Colonic mucosa (tissue), 4 donors: ENCODE measurements at places on chromosomes 16 and 17. TPM values are rescaled to one million over a fixed set of nuclear protein-coding genes. Genes with fewer than 3 reads are reported as not detected.

Gene EVI2A
- total RNA-seq: 7.4 TPM

Gene FAM20A
- 4.1 TPM for total RNA-seq

Gene MT4
- total RNA-seq: not detected

Gene NPB
- not detected for total RNA-seq

Gene NAGS
- total RNA-seq: 14.0 TPM

Gene SYNGR2
- 256 TPM for total RNA-seq

Gene CDH11
- 17.1 TPM for total RNA-seq

DNA sequence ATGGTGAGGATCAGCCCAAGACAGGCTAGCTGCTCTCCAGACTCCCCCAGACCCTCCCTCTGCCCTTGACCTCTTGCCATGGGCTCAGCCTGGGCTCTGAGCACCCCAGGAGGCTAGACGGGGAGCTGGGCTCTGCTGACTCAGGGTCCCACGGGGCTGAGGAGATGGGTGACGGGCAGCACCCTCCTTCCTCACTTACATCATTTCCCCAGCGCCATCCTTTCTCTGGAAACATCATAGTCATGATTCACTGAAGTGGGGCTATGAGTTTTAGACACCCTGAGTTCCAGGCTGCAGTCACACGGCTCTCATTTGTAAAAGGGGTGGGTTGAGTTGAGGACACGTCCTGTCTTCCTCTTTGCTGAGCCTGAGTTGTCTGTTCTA, 3.0 kb upstream of the ITGAX start:
- DNase-seq: no peak
- no peaks in the 10 kb centered on the region for H3K4me1 ChIP-seq
- H3K4me3 ChIP-seq: no peak overlapping the region

DNA sequence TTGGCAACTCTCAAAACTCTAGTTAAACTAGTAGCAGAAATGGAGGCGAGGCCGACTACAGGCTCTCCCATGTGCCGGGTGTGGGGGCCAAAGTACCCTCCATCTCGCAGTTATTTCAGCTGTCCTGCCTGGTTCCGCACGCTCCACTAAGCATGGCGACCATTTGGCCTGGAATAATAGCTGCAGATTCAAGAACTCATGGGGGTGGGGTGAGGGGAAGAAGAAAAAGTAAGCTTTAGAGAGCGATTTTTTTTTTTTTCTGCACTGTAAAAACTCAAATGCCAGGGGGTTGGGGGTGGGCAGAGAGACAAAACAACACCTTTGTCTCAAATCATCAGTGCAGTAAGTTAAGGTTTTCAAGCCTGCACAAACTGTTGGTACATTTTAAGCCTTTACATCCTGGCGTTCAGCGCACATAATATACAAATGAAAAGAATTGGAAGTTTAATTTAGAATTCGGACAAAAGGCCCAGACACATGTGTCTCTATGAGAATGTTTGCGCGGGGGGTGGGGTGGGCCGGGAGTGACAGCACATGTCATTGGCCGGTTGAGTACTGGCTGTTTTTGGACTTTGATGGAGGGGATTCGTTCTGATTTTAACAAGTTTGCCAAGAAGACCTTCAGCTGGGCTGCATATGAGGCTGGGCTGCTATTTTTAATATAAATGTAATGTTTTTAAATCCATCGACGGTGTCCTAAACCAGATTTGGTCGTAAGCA, 694.7 kb upstream of the SALL1 start:
- H3K27me3 ChIP-seq: no peaks in the 10 kb centered on the region
- no peaks in the 10 kb centered on the region for H3K4me1 ChIP-seq
- no peak for DNase-seq
- H3K27ac ChIP-seq: no peak overlapping the region

DNA sequence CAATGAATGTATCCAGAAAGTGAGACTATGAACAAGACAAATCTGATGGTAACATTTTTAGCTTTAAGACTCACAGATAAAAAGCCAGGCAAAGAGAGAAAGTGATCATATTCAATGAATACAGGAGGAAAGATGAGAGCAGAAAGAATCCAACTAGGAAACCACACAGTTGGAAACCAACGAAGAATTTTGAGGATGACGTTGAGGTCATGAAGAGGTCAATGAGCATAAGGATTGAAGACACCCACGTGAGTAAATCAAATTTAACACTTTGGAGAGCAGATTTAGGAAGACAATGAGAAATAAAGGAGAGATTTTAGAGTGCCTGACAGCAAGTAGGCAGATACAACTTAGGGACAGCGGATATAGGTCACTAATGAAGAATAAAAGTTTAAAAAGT, 948.1 kb downstream of the KCNJ2 start:
- no peaks in the 10 kb centered on the region for H3K4me1 ChIP-seq
- no peak overlapping the region for H3K27ac ChIP-seq
- no peak overlapping the region for H3K4me3 ChIP-seq
- no peak for DNase-seq
- H3K27me3 ChIP-seq: no peaks in the 10 kb centered on the region

- H3K27me3 ChIP-seq: no peaks in the 10 kb centered on the region
- no peak for DNase-seq
- H3K27ac ChIP-seq: no peak overlapping the region
- H3K4me1 ChIP-seq: no peaks in the 10 kb centered on the region
Measured at GRCh38 chr17:48903401-48903800, 4.8 kb upstream of the UBE2Z start.

DNA sequence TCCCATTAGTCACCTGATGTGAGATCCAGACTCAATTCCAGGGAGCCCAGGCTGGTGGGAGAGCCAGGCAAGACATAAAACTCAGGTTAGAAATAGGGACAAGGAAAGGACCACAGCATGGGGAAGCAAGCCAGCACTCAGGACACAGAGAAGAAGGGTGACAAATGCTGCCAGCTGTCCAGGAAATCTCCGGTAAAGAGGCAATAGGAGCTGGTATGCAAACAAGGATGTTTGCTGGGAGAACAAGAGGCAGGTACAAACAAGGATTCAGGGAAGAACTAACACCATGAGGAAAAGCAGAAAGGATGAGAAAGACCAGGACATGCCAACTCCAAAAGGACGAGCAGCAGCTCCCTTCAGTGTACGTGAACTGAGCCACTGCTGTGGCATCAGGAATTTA, 10.2 kb upstream of the TXNDC11 start:
- peaks cover 11% of the 10 kb centered on the region for H3K36me3 ChIP-seq
- no peak for DNase-seq
- H3K4me1 ChIP-seq: peaks cover 4% of the 10 kb centered on the region

DNA sequence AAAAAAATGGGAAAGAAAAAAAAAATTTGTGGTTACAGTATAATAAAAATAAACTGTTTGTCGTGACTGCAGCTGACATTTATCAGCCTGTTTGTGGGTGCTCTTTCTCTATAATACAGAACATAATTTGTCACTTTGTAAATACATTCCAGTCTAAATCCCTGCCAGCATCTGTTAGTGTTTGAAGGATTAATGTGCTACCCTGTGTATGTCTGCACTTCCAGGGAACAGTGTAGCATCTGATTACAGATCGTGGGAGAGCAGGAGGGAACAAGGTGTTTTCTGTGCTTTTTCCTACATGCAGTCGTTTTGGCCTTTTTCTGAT, 265.1 kb downstream of the WWOX start:
- H3K27me3 ChIP-seq: no peaks in the 10 kb centered on the region
- H3K4me1 ChIP-seq: no peaks in the 10 kb centered on the region
- no peak overlapping the region for H3K27ac ChIP-seq
- DNase-seq: no peak
- no peaks in the 10 kb centered on the region for H3K36me3 ChIP-seq
